ENCODE measurements at places on chromosomes 2 and 18.

DNA sequence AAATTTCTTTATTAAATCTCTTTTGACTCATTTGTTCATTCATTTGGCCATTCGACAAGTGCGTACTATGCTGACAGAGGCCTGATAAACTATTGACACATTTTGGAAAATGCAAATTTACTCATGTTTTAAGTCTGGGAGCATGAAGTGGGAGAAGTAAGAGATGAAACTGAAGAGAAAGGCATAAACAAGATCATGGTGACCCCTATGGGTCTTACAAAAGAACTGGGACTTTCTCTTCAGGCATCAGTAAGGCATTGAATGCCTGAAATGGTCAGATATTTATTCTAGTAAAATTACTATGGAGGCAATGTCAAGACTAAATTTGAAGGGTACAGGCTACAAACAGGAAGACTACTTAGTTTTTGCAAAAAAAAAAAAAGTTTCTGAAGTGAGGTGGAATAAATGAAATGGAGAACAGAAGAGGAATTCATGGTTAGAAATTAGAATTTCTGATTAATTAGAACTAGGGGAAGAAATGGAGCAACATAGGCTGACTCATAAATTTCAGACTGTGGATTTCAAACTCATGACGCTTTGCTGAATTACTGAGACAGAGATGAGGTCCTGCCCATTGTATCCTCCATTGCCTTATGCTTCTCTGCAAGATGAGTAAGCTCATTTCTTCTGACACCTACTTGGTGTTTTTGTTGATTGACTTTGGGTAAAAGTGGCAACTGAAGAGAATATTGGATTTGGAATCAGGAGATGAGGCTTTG, 32.7 kb downstream of the VSNL1 start:
- no peak for DNase-seq

- no peak for DNase-seq
Observed at GRCh38 chr2:232238108-232238507, 140.4 kb upstream of the ALPP start.

GRCh38 chr2:144102386-144102785, 417.5 kb downstream of the ZEB2 start:
- no peak for DNase-seq

- no peak for DNase-seq
Observed at GRCh38 chr2:75680402-75680801, 30.3 kb downstream of the GCFC2 start.

GRCh38 chr2:80238692-80239469, 65.7 kb downstream of the LRRTM1 start:
- peak; percentile 0 for DNase-seq

GRCh38 chr18:65073060-65073550, 677.7 kb upstream of the CDH7 start:
- DNase-seq = no peak

- DNase-seq = no peak
Observed at GRCh38 chr2:230922951-230923717, 1.9 kb downstream of the GPR55 start.

- no peak for DNase-seq
Observed at GRCh38 chr2:95383635-95384027, 18.9 kb upstream of the FAHD2A start.

GRCh38 chr2:13488965-13489364, 772.2 kb downstream of the TRIB2 start:
- no peak for DNase-seq

GRCh38 chr18:10822456-10822855, 296.6 kb downstream of the NAPG start:
- DNase-seq = no peak

DNA sequence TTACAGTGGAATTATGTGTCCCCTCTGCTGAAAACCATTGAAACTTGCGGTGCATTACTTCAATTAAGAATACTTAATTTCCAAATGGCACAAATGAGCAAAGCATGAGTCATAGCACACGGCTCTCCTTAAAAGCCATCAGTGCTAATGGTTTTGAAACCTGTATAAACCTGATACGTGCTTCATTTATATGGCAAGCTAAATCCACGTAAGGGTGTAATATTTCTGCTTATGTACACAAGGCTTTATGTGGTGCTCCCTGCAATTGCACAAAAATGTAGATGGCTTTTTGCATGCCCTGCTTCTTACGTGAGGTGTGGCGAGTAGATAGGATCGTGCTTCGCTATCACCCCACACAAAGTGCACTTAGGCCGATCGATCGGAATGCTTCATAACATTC, 840.9 kb downstream of the GALR1 start:
- peak; percentile 77 for DNase-seq

DNA sequence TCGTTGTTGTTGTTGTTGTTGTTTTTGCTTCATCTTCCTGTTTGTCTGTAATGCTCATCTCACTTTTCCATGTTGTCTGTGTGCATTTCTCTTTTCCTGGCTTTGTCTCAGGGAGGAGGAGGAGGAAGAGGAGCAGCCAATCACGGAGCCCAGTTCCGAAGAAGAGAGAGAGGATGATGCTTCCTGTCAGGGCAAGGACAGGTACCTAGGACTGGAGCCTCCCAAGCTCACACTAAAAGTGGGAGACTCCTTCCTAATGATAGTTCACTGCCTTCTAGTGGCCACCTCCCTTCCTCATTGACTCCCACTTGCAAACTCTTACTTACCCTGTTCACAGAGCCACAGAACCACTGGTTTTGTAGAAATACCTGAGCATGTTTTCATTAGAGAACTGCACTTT, 179.6 kb downstream of the TPGS2 start:
- no peak for DNase-seq

DNA sequence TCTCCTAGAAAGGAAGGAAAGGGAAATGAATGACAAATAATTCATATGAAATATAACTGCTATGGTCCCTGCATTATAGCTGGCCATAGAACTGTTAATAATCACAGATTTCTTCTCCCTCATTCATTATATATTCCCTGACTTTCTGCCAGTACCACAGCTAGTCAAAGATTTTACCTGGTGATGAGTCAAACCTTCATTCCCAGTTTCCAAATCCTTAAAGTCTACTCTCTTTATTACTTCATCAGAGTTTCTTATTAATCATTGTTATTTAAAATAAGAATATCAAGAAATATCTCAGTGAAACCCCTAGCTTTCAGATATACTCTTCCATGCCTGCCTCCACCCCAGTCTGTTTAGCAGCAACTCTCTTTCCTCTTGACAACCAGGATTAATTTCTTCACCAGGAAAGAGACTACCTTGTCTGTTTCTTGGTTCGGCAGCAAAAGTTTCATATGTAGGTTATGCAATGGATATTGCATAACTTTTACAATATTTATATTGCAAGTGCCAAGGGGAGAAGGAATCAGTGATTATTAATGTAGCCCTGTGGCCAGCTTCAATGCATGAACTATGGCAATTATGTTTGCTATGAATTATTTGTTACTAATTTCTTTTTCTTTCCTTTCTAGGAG, 533.8 kb downstream of the FBXO15 start:
- no peak for DNase-seq

DNA sequence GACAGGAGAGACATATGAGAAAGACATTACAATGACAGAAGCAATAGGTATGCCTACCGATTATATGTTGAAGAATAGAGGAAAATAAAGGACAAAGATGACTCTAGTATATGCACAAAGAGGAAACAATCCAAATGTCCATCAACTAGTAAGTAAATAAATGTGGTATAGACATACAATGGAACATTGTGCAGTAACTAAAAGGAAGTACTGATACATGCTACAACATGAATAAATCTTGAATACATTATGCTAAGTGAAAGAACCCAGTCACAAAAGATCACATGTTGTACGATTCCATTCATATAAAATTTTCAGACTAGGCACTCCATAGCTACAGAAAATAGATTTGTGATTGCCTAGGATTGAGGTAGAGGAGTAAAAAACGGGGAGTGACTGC, 28.5 kb upstream of the PGAP1 start:
- DNase-seq = no peak

DNA sequence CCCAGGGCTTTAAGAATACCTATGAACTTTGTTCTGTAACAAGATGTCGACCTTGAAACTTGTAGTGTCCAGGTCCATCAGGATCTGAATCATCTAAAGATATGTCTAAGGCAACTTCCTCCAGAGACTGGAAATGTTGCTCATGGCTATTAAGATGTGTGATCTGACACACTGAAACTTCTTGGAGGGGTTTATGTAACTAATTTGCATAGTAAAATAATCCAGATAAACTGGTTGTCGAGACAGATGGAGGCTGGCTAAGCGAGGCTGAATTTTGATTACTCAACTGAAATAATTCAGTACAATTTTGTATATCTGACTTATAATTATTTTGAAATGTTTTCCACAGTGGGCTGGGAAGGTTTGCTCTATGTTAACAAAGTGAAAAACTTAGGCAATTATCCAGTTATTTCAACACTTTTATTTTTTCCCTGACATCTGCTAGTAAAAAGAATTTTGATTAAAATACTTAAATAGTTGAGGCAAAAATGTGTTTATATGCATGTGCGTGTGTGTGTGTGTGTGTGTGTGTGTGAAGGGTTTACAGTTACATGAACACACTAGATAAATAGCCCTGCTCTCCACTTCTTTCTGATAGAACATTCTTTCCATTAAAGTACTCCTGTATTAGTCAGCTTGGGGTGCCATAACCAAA, 11.4 kb upstream of the MAP3K20 start:
- no peak for DNase-seq

DNA sequence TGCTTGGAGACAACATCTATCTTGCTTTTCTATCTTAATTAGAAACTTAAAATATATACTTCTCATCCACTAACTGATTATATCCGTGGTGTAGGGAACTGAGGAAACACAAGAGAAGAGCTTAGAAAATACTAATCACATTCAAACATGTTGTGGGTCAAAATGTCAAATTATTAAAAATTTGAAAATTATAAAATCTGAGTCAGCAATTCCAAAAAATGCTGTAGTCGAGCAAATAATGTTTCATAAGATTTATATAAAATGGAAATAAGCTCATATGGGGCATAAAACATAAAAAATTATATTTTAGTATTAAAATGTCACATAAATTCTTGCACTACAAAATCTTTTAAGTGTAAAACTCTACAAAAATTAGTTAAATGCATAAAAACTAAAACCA, 29.2 kb downstream of the SF3B1 start:
- no peak for DNase-seq

GRCh38 chr2:181500201-181500600, 43.0 kb downstream of the ITGA4 start:
- no peak for DNase-seq

GRCh38 chr2:111701266-111701665, 182.7 kb downstream of the ANAPC1 start:
- no peak for DNase-seq

GRCh38 chr2:208541461-208541988, 134.9 kb downstream of the PTH2R start:
- no peak for DNase-seq

DNA sequence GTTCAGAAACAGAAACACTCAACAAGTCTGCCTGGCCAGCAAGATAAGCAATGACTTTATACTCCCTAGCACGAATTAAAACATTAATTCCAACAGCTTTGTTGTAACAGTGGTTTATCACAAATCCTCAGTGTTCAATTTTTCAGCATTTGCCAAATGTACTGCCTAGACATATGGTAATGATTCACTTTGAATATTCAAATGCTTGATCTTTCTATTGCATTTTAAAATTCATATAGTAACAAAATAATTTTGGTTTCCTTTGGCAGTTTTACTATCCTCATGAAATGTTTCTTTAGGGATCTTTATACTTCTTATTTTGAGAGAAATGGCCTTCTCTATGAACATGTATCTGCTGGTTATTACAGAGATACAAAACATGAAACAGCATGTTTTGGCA, 851.8 kb upstream of the NXPH2 start:
- no peak for DNase-seq

- no peak for DNase-seq
Observed at GRCh38 chr18:22814329-22814703, 118.8 kb upstream of the RBBP8 start.

DNA sequence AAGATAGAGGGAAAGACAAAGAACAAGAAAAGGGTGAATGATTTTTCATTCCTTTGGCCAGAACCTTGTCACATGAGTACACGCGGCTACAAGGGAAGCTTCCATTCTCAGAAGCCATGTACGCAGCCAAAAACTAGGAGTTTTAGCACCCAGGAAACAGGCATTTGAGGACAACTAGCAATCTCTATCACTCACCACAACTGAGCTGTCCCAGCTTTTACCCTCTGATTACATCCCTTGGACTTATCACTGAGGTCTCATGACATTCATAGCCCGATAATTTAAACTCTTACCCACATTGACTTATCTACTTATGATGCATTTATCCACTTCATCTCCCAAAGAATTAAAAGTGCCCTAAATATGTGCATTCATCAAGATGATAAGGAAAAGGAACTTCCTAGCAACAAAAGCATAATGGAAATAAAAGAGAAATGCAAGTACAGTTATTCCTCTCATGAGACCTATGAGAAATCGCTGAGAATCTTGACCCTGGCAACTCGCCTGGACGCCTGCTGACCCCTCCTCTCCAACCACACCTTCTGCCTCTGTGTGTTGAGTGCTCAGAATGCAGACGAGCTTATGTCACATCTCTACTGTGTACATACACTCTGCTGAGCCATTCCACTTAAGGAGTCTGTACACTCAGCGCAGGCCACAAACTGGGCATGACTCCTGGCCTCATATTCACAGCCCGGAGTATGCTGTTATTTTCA, 28.7 kb upstream of the MFSD6 start:
- DNase-seq = no peak

GRCh38 chr18:13973061-13973575, 57.8 kb upstream of the MC2R start:
- DNase-seq = no peak

DNA sequence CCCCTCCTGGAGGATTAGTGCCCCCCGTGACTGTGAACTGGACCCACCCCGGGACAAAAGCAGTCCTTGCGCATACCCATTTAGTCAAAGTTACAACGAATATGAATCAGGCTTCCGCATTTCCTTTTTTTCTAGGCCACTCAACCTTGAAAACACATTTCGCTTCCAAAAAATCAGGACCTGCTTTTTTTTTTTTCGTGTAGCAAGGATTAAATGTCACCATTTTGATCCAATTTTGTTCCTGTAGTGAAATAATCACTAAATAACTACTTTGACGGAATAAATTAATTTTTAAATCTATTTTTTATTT, 464 bp upstream of the FTCDNL1 start:
- no peak for DNase-seq

Measured in NCI-H1436 (cell line).